ENCODE measurements at places on chromosomes 4 and X.

DNA sequence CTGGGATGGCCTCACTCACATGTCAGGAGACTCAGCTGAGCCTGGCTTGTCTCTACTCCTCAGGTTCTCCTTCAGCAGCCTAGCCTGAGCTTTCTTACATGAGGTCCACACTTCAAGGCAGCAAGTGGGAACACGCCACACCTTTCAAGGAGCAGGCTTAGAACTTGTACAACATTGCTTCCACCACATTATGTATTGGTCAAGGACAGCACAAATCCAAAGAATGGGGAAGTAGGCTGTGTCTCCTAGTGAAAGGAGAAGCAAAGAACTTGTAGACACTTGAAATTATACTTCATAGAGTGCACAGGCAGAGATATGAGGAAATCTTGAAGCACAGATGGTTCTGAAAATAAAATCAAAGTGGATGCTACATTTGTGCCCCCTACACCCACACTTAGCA, 120.9 kb upstream of the NOCT start:
- DNase-seq = no peak

- no peak for DNase-seq
Measured at GRCh38 chr4:148216866-148217814, 225.1 kb downstream of the NR3C2 start.

GRCh38 chr4:31968842-31969241, 1248.7 kb downstream of the PCDH7 start:
- DNase-seq = no peak

GRCh38 chrX:17655211-17656034, 81.9 kb upstream of the SCML1 start:
- no peak for DNase-seq

- no peak for DNase-seq
Measured at GRCh38 chr4:134201216-134202161, at the start of gene PABPC4L. Gene PABPC4L, minus strand, starts transcription at chr4:134201789. Its CDS starts 770 bp downstream, at chr4:134201019.

GRCh38 chrX:40108959-40109287, 11.2 kb upstream of the BCOR start:
- peak; percentile 37 for DNase-seq

DNA sequence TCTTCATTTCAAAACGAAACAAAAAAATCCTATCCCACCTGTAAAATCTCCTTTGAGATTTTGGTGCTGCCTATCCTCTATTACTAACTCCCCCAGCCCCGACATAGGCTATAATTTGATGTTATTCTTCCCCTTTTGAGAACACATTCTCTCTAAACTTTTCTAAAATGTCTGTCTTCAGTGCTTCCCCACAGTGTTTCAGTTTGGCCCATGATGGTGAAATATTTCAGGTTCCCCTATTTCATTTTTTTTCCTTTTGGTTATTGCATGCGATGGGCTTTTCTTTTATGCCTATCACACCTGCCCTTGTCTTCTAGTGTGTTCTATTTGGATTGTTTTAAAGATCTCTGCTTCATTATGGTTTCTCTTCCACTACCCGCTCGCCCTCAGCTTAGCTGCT, 14.7 kb downstream of the BCORL1 start:
- no peak for DNase-seq

- no peak for DNase-seq
Measured at GRCh38 chr4:26330186-26330787, 9.5 kb downstream of the RBPJ start.

GRCh38 chr4:8940792-8941491, 69.3 kb upstream of the HMX1 start:
- no peak for DNase-seq

GRCh38 chr4:169249999-169250398, 20.8 kb downstream of the SH3RF1 start:
- no peak for DNase-seq

- DNase-seq = no peak
Measured at GRCh38 chrX:119990556-119991004, 47.0 kb upstream of the NKAP start.

- no peak for DNase-seq
Measured at GRCh38 chrX:136907621-136908020, 27.1 kb upstream of the RBMX start.

DNA sequence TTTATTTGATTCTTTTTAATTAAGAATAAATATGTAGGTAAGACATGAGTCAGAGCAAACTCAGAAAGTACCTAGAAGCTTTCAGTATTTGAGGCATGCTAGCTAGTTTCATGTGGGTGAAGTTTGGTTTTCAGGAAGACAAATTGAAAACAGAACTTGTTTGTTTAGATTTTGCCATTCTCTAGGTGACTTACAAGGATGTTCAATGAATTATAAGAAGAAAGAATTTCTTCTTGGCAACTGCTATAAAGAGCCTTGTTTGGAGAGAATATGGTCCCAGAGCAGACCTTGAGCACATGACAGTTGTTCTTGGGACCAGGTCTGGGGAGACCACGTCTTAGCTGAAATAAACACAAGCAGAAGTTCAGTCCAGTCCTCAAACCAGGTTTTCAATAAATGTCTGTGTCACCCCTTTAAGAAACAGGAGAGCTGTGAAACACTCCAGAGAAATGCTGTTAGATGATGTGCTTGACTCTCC, 38.0 kb upstream of the IL21 start:
- no peak for DNase-seq

- DNase-seq = no peak
Measured at GRCh38 chr4:16513876-16514275, 287.6 kb upstream of the TAPT1 start.

- DNase-seq = no peak
Measured at GRCh38 chr4:37381040-37381668, 136.6 kb downstream of the NWD2 start.

GRCh38 chr4:3179126-3179706, 69.7 kb upstream of the MSANTD1 start:
- DNase-seq = no peak

GRCh38 chr4:96205143-96205936, 365.4 kb downstream of the PDHA2 start:
- DNase-seq = no peak

GRCh38 chr4:39037491-39037825, 5.2 kb upstream of the TMEM156 start:
- DNase-seq = no peak

Measured in stimulated activated CD8-positive, alpha-beta memory T cell treated with anti-CD3 and anti-CD28 coated beads, Interleukin-7, amount 100 ng/mL, for 48 hours (primary cell).